Jurkat, Clone E6-1 (cell line): ENCODE measurements at places on chromosomes 2 and 18.

GRCh38 chr2:178777577-178777976 is 29.6 kb downstream of the TTN start:
- DNase-seq = no peak

DNA sequence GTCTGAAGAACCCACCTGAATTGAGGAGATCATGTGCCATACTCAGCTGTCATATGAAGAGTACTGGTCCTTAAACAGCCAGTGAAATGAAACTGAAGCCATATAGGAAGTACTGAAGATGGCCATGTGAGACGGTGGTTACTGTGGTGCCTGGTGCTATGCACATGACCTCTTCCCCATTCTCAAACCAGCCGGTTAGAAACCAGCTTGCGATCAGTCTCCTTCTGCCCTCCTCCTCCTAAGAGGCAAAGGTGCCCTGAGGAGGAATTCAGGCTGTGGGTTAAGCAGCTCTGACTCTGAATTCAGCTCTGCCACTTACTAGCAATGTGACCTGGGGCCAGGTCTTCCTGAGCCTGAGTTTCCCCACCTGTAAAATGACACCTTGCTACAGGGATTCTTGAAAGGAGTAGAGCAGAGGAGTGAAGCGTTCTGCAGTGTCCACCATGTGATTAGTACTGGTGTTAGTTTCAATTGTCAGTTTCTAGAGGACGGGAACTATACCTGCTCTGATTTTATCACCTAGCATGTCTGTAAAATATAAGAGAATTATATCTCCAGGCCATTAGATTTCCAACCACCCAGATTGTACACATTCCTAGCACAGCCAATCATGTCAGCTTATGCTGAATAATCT is 5.1 kb downstream of the FECH start:
- DNase-seq = peak; percentile 50

DNA sequence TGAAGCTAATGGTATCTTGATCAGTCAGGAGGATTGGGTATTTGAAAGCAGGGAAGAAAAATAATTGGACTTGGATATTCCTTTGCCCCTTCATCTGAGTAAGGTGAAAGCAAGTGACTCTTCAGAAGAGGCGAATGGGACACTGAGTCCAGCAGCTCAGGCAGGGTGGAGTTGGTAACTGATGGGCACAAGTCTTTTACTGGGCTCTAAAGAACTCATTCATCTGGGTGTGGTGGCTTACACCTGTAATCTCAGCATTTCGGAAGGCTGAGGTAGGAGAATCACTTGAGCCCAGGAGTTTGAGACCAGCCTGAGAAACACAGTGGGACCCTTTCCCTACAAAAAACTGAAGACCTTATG is 11.2 kb downstream of the CFLAR start:
- no peak for DNase-seq

DNA sequence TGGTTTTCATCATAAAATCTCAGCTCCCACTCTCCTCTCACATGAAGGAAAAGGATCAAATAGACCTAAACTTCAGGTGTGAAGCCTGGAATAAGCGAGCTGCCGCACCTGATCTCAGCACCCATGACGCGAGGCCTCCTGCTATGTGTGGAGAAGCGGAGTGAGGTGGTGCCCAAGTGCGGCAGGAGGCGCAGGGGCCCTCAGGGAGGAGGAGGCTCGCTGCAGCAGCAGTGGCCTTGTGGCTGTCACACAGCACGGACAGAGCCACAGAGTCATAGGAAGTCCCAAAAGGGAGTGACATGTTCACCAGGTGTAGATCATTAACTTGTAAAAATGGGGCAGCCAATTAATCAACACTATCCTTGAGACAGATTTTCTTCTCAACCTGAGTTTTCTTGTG is 9.1 kb downstream of the SCLY start:
- no peak for DNase-seq

- DNase-seq = no peak
Measured at GRCh38 chr2:122528061-122528460, 772.6 kb downstream of the TSN start.

DNA sequence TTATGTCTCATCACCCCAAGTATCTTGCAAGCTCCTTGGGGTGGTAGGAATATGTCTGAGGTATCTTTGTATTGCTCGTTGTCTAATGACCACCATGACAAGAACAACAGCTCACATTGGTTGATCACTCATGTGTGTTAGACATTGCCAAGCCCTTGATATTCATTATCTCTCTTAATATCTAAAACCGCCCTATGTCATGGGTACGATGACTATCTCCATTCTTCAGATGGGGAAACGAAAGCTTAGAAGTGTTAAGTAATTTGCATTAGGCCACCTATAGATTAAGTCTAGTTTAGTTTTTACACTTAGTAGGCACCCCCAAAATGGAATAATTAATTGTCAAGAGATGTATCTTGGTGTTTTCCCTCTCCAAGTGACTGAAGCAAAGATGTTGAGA is 57.0 kb downstream of the ICOS start:
- DNase-seq = no peak

DNA sequence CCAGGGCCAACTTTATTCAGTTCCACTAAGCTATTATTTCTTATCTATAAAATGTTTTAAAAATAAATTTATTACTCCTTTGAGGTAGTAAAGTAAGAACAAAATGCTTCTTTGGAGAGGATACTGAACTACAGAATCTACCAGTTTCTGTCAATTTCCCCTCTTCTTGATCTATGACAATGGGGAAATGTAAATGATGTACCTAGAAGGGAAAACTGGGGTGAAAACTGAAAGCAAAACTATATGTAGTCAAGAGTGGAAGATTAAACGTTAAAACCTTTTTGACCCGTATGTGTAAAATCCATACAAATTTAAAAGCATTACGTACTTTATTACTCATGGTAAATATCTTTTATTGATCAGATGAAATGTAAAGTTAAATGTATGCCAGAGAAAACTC is 1287.8 kb upstream of the TMEFF2 start:
- DNase-seq = no peak

DNA sequence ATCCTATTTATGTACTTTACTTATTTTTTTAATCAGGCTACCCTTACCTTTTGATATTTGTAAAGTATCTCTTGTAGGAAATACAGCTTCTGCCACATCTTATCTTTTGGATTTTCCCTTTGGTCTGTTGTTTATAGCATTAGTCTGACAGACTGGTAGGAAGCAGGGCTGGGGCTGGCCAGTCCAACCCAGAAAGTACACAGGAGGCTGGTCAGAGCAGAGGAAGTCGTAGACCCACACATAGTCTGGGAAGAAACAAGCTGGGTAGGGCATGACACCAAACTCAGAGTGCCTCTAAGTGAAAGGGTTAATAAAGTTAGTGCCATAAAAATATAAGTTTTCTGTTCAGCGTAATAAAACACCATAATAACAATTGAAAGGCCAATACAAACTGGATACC is 51.7 kb downstream of the BOLA3 start:
- DNase-seq = no peak

GRCh38 chr2:85761512-85761944 is 7.7 kb downstream of the ATOH8 start:
- DNase-seq = no peak

- no peak for DNase-seq
Measured at GRCh38 chr18:39840406-39840805, 2114.6 kb upstream of the PIK3C3 start.

DNA sequence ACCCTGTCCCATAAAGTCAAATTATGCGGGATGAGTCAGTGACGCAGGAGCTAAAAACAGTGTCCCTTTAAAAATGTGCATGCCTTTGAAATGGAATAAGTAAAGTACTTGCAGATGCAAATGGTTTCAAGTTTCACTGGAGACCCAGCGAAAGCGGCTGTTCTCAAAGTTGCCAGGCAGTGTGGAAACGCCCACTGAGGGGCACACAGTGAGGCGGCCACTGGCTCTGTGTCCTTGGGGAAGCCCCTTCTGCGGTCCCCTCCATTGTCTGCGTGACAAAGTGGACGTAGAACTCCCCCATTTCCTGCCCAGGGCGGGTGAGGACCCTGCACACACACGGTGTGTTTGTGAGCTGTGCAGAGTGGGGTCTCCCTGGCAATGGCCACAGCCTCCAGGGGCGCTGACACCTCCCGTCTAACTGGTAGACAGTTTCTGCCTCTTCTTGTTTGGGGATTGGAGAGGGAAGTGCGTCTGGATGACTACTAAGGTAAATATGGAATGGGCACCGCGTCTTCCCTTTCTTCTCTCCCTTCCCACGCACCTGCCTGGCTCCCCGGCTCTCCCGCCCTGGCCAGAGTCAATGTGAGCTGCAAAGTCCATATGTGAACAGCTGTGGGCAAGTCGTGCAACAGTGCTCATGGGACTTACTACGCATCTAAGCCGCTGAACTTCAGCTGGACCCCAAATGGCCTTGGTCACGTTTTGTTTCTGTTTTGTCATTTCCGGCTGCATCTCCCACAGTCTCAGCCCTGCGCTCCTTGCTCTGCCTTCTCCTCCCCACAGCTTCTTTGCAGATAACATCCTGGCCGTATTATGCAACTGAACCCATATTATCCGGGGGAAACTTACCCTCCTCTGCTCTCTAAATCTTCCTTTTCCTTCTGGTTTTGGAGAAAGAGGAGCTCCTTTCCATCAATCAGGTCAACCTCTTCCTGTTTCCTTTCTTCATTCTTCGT is 33.7 kb upstream of the ZNF516 start:
- DNase-seq = no peak

GRCh38 chr18:25278394-25278793 is 73.6 kb downstream of the ZNF521 start:
- DNase-seq = no peak

DNA sequence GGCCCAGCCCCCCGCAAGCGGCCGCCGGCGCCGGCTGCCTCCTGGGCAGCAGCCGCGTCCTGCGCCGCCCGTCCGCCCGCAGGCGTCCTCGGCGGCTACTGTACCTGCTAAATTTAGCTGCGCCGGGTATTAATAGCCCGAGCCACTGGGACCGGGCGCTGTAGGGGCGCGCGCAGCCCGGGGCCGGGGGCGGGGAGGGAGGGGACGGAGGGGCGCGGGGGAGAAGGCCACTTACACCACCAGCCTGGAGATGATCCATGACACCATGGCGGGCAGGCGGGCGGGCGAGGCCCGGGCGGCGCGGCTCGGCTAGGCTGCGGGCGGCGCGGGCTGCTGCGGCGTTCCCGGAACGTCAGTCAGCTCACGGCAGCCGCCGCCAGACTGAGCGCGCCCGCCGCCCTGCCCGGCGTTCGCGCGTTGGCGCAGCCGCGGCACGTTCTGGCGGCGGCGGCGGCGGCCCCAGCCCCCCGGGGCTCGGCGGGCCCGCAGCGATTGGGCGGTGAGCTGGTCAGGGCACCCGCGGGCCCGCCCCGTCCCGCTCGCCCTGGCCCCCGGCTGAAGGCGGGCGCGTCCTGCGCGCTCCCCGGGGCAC is at the start of gene REEP1:
TSS of gene REEP1 (minus strand) at position 383 of the 592 bp plus-strand sequence. CDS start at position 267, 116 bp downstream.
- no peak for DNase-seq

GRCh38 chr2:235901243-235901642 is 266.9 kb downstream of the GBX2 start:
- DNase-seq = no peak

DNA sequence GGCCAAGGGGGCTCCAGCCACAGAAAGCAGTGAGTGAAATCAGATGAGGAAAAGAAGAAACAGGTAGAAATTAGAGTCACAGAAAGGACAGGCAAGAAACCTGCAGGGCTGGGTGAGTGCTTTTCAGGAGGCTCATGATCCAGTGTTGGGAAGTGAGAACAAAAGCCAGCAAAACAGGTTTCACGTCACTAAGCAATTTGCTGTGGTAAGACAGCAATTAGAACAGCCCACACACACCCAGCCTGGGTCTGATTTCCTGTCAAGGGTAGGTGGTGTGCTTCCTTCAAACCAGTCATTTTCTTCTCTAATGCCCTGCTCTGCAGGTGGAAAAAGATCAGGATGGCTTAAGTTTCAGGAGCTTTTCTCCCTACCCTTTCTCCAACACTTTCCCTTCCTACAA is 52.9 kb upstream of the XDH start:
- peak; percentile 15 for DNase-seq

DNA sequence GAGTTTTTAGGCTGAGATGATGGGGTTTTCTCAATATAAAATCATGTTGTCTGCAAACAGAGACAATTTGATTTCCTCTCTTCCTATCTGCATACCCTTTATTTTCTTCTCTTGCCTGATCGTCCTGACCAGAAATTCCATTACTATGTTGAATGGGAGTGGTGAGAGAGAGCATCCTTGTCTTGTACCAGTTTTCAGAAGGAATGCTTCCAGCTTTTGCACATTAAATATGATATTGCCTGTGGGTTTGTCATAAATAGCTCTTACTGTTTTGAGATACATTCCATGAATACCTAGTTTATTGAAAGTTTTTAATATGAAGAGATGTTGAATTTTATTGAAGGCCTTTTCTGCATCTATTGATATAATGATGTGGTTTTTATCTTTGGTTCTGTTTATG is 181.8 kb downstream of the GBX2 start:
- DNase-seq = no peak

DNA sequence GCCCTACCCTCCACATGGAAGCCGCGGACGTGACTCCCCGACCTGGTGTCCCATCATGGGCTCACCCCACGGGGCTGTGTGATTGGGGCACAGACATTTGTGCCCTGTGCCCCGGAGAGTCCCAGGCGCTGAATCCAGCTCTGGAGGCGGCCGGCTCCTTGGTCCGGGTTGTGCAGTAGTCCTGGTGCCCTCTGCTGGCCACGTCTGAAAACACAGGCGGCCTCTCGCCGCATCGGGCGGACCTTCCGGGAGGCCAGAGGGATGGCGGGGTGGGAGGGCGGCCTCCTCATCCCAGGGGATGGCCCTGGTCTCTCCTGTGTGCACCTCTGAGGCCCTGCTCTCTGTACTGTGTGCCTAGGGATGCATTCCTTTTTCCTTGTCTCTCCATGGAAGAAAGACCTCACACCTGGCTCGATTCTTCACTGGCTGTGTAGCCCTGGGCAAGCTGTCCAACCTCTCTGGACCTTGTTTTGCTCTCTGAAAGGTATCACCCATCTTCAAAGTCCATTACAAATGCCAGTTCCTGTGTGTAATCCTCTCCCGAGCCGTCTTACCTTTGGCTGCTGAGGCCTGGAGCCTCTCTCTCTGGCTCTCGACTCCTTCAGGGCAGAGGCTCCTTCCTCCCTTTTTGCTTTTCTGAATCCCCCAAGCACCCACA is 27.6 kb downstream of the CELF4 start:
- DNase-seq = no peak

- DNase-seq = no peak
Measured at GRCh38 chr2:145094370-145094769, 574.5 kb upstream of the ZEB2 start.
